Globus pallidus (tissue), 1 donor: ENCODE measurements at places on chromosomes 4 and X.

GRCh38 chr4:26058537-26058936 is 144.5 kb downstream of the SMIM20 start:
- no peak for DNase-seq

- no peak for DNase-seq
These were observed 134.1 kb downstream of the KLHL8 start for GRCh38 chr4:87086143-87086805.

DNA sequence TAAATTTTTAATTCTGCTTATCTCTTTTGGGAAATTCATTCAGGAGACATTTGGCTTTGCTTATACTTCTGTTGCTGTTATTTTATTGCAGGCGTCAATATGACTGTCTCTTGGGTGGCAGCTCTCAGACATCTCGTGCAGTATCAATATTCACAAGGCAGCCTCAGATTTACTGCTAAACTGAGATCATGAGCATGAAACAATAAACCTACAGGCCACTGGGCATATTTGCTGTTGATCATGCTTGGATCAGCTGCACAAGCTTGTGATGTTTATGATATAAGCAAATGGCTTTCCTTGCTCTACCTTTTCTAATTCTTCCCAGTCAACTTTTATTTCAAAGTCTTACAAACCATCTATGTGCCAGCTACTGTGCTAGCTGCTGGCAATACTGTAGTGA is 39.2 kb downstream of the TSPAN5 start:
- DNase-seq, result no peak

GRCh38 chr4:189278597-189279165 is 662.0 kb upstream of the FRG1 start:
- no peak for DNase-seq
